ENCODE measurements at places on chromosomes 12 and 14. TPM values are rescaled to one million over a fixed set of nuclear protein-coding genes. Genes with fewer than 3 reads are reported as not detected.
A peak's percentile ranks its signal among the peaks of the same experiment; 100 is the strongest.

KCNC2 gene
- not detected for polyA plus RNA-seq

ARMH4 gene
- polyA plus RNA-seq: 1.8 TPM

OR6C2 gene
- polyA plus RNA-seq: not detected

PRICKLE1 gene
- polyA plus RNA-seq: 0.38 TPM

DNA sequence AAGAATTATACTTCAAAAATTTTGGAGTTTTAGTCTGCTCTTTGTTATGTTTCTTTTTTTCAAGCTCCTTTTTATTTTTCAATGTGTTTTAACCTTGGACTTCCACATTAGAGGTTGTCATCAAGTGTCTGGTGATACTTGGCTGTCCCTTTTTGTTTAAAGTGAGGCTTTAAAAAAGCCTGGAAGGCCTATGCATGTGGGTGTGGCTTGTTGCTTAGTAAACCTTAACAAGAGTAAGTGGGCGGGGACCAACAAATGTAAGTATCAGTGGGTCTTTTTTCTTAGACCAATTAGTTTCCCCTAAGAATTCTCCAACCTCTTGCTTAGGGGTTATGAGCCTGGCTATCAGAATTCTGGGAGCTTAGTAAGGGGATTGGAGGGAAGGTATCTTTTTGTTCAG lies 26.4 kb downstream of the HCFC2 start:
- DNase-seq: no peak

DNA sequence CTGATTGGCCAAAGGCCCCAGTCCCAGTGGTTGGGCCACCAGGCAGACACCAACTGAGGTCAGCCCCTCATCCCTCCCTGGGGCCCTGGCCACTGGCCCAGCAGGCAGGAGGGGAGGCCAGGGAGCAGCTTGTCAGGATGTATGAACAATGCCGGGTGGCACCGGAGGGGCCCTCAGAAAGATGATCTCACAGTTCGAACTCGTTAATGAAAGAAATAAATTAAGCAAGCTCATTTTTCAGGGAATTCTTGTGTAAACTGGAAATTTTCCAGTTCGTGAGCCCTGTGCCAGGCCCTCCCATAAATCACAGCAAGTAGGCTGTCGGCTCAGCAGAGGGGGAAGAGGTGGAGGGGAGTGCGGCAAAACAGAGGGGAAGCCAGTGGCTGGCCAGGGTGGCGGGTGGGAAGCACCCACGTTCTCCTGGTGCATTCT lies 177.0 kb upstream of the VASH1 start:
- no peak for DNase-seq

GRCh38 chr12:68568922-68569569 lies 41.7 kb upstream of the RAP1B start:
- DNase-seq: no peak

DNA sequence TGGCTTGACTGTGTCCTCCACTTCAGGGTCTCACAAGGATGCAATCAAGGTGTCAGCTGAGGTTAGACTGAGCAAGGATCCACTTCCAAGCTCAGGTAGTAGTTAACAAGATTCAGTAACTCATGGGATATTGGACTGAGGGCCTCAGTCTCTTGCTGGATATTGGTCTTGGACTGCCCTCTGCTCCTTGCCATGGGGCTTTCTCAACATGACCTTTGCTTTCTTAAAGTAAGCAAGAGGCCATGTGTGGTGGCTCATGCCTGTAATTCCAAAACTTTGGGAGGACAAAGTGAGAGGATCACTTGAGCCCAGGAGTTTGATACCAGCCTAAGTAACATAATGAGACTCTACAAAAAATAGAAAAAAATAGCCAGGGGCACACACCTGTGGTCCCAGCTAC lies 231.3 kb upstream of the AMIGO2 start:
- no peak for DNase-seq

DNA sequence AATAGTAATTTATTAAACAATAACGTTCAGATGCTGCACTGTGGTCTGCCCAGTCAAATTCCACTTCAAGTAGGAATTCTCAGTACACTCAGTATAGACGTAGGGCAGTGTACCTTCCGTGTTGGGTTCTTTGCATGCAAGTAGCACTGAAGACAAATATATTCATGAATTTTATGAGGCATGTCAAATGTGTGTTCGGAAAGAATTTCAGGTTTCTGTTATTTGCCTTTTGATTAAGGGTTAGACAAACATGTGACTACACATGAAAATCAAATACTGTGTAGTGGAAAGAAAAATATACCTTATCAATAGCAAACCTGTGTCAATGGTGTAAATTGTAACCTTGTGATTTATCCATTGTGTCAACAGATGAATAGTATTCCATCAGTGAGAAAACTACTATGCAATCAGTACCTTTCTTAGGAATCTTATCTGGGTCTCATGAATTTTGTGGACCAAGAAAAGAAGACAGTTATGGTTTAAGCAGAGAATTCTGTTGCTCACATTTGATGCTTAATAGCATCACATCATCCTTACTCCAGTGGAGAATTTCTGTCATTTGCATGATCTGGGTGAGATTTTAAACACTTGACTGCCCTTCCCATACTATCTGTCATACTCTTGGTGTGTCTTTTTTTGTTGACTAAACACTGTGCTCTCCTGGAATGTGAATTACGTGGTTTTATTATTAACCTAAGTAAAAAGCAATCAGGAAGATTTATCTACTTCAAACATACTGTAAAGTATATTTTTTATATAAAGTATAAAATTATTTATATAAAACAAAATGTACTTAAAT lies 13.3 kb downstream of the TMEM260 start:
- no peak for DNase-seq

- DNase-seq: peak; percentile 75
These were observed 740 bp upstream of the PRPF40B start for GRCh38 chr12:49622501-49623141.

GRCh38 chr12:32365473-32366064 lies 33.8 kb upstream of the FGD4 start:
- DNase-seq: peak; percentile 7

DNA sequence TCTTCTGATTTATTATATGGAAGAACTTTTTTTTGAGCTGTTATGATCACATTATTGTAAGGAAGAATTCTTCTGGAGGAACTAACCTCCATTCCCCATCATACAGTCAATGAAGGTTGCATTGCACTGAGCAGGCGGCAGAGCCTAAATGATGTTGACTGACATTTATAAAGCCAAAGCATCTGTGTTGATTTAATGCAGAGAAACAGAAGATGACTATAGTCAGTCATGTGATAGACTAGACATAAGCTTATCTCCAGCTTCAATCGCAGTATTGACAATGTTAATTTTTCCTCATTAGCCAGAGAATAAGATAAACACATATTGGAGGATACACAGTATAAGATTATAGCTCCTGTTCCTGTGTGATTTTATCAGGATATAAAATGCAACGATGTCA lies 82.0 kb downstream of the PRICKLE1 start:
- DNase-seq: no peak

DNA sequence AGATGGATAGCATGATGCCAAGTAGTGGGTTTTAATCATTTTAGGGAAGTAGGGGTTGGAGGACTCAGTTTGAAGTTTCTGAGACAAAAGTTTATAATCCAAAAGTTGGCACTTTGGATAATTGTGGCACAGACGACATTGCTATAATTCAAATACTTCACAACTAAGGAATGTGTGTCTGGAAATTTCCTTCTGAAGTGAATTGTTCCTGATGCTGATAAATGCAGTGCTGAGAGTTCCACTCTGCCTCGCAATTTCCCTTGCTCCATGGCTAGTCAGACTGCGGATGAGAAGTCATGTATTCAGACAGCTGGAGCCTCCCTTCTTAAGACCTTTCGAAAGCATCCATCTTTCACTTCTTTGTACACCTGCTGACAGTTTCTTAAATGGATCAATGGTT lies 393.3 kb upstream of the PRICKLE1 start:
- no peak for DNase-seq

GRCh38 chr14:63777024-63777423 lies 49.2 kb upstream of the SGPP1 start:
- DNase-seq: no peak

DNA sequence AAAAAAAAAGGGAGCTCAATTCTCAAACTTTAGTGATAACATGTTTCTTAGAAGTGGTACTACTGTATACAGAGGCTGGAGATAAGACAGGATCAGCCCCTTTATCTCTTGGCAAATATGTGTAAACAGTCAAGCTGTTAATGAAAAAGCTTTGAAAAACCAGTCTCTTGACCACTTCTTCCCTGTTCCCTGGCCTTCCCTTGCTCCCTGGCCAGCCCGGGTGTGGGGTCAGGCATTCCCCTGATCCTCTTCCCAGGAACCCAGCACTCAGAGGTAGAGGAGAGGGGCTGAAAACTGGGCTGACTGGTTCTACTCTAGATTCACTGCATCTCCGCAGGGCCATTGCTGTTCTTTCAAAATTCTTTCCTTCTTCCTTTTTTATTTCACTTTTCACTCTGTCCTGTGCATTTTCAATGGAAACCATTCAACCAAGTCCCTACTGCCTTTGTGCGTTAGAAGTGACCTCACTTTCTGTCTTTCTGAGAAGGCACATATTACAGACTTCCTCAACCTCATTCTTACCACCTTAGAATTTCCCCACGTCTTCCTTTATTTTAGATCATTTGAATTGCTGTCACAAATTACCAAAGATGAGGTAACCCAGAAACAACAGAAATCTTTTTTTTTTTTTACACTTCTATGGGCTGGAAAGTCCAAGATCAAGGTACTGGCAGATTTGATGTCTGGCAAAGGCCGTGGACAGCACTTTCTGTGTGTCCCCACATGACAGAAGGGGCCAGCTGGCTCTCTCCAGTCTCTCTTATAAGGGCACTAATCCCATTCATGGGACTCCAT lies 5.7 kb downstream of the GNG2 start:
- DNase-seq: peak; percentile 54

DNA sequence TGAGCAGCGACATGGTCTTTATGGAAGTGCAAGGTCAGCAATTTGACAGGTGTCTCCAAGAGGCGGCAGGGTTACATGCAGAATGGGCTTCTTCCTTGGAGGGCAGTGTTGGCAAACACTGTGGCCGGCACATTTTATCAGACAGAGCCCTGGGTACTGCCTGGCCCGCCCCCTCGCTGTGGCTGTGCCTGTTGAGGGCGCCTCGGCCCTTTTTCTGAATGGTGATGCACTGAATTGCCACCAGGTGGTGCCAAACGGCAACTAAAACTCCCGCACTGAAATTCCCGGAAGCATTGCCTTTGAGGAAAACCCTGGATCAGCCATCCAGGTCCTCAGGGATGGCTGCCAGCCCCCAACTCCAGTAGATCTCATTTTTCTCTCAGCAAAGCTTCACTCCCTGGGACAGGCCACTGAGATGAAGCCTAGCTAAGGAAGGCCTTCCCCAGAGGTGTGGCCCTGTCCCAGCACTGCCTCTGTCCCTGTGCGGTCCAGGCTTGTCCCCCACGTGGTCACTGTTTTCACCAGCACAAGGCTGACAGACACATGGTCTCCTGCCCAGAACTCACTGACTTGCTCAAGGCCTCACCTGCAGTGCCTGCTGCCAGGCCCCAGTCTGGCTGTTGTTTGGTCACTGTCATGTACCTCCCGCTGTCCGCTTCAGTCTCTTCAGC lies 73.6 kb downstream of the TESC start:
- DNase-seq: peak; percentile 52

Data from immature natural killer cell (primary cell).